ENCODE measurements at places on chromosomes 11 and 22.

DNA sequence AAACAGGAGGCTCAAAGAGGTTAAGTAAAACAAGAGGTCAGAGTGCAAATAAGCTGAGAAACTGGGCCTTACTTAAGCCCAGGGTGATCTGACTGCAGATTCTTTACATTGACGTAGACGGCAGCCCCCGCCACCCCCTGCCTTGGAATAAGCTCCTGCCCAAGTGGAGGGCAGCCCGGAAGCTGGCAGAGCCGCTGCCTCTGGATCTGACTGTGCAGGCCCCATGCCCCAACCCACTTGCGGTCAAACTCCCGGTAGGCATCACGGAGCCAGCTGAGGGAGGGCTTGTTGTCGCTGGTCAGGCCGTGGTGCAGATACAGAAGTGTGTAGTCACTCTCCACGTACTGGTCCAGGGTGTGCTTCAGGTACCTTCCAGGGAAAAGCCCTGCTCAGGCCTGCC is 18.6 kb downstream of the ARHGAP1 start:
- no peak for DNase-seq

DNA sequence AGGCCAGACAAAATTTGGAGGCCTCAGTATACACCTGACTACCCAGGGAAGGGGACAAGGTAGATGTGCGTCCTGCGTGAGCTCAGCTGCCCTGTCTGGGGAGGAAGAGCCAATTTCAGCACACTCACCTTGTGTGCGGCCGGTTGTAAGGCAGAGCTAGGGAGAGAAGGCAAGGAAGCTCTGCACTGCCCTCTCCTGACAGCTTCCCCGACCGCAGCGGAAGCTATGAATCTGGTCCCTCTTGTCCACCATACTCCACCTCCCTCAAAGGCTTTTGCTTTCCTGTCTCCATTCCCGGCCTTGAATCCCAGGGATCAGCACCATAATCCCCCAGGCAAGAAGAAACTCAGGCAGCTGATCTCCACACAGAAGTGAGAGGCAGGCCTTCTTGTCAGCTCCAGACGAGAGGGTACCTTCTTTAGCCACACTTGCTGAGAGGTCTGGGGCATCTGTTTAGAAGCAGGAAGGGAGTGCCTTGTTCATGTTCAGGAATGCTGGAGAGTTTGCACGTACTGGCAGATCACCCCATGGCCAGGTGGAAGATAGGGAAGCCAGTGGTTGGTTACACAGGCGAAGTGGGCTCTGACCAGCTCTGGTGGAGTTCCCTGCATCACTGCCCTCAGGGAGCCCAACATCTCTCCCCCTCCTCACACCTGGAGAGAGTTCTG is 62.5 kb downstream of the FEZ1 start:
- no peak for DNase-seq

DNA sequence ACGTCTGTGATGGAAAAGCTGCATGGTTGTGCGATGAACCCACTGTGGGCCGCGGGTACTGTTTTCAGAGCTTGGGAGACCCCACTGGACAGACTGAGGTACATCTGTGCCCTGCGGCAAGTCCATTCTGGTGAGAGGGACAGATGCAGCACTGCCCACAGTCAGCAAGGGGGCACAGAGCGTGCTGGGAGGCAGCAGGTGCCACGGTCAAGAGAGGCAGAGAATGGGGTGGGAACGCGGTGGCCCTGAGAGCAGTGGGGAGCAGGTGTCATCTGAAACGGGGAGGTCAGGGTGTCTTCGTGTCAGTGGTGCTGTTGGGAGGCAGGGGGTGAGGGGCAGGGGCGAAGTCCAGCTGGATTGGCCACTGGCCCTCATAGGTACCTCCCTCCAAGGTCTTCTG is 32.0 kb downstream of the TBC1D22A start:
- DNase-seq = no peak

DNA sequence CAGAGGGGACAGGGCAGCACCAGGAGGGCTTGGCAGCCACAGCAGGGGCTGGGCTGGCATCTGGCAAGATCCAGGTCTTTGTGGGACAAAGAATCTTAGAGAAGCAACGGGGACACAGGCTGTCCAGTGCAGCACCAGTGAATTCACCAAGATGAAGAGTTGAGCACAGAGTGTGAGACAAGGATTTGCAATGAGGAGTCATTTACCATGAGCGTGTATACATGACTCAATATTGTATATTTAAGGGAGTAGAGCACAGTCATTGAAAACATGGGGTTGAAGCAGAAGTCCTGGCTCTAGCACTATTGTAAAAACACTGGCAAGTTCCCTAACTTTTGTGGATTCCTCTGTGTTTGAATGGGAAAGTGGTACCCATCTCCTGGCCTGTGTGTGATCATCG is 3.5 kb downstream of the APOL1 start:
- no peak for DNase-seq

- DNase-seq = no peak
Observed at GRCh38 chr11:26842478-26843282, 120.8 kb upstream of the SLC5A12 start.

DNA sequence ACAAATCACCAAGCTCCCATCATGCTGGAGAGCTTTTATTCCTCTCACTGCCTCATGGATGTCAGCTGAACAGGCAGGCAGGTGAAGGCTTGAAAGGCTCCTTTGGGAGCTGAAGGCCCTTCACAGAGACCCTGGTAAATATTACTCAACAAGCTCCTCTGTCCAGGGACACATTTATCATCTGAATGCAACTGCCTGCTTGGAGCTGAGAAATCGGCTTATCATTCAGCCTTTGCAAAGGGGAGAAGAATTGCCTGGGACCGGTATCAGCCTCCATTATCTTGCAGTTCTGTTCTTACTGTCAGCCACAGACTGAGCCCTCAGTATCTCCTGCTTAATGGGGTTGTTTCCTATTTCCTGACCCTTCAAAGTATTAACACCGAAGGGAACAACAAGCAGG is 113.8 kb upstream of the PITPNB start:
- DNase-seq = no peak

DNA sequence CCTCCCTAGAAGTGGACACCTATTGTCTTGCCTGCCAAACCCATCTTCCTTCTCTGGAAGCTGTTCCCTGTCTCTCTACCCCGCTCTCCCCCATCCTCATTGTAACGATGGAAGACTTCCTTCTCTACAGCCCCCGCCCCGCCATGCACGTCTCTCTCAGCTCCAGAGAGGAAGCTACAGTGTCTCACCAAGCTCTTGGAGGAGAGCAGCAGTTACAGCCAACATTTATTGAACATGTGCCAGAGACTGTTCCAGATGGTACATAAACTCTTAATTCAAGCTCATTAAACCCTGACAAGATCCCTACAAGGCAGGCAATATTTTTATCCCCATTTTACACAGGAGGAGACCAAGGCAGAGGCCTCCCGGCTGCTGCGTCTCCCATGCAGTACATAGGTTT is 15.1 kb downstream of the MCHR1 start:
- DNase-seq = no peak

GRCh38 chr22:50526834-50527801 is 1.7 kb upstream of the SCO2 start:
- DNase-seq = no peak

GRCh38 chr11:44726283-44727113 is at the start of gene TSPAN18:
TSS of gene TSPAN18 (plus strand) at chr11:44726962. CDS start at chr11:44906417, 179,455 bp downstream.
- no peak for DNase-seq

- no peak for DNase-seq
Observed at GRCh38 chr11:61617515-61617914, 36.6 kb upstream of the SYT7 start.

DNA sequence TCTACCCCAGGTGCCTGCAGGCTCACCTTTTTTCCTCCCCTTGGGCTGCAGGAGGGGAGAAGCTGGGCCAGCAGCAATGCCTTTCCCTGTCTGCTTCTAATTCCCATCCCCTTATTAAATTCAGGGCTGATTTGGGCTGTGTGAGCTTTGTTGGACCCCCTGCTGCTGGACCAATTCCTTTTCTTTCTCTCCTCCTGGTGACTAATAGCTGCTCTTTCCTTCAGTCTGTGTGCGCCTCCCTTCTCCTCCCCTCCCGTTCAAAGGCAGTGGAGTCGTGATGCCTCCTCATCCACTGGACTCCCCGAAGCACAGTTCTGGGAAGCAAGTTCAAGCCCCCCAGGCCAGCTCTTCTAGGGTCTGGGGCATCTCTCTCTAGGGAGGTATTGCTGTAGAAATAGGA is 567.9 kb upstream of the CADM1 start:
- no peak for DNase-seq

DNA sequence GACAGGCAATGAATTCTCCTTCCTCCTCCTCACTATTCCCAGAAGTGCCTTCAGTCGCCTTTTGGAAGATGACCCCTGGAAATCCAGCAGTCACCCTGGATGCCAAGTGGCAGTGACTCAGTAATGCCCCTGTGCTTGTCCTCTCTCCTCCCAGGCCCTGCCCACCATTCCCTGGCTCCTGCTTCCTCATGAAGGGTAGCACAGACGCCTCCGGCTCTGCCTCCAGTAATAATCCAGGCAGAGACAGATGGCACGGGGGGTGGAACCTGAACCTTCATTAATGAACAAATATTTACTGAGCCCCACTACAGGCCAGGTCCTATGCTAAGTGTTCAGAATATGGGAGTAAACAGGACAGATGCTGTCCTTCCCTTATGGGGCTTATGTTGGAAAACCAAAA is 23.2 kb downstream of the SYT13 start:
- no peak for DNase-seq

DNA sequence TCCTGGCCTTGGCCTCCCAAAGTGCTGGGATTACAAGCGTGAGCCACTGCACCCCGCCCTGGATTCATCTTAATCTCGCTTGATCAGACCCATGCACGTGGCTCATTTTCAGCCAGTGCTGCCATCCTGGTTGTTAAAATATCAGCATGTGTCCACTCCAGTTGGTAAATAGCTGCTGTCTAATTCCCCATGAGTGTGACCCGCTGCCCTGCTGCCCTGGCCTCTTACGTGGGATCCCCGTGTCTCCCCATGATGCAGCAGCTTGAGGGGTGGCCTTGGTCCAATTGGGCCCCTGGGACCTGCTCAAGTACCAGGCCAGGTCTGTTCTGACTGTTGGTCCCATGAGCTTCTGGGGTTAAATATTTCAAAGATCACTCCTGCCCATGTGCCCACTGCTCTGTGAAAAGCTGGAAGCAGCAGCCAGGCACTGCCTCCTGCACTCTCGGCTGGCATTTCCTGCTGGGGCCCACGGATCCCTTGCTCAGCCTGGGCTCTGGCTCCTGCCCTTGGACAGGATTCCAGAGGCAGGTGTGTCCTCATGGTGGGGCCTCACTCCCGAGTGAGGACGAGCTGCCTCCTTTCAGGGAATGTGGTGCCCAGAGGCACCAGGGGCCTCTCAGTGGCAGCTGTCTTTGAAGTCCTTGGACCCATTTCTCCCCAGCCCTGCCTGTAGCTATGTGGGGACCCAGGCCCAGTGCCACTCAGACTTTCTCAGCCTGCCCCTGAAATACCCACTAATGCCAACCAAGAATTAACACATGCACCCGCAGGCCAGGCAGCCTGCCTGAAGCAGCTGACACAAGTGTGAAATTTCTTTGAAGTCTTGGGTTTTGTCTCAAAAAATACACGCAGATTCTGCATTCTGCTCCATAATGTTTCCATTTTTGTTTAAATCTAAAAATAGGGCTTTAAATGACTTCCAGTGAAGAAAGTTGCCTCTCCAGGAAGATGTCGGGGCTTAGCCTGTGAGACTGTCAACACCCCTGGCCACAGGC is 38.1 kb upstream of the PRDM11 start:
- no peak for DNase-seq

- no peak for DNase-seq
Observed at GRCh38 chr22:44380756-44381486, 68.2 kb upstream of the SHISAL1 start.

GRCh38 chr11:78164471-78164870 is 24.0 kb downstream of the KCTD21 start:
- no peak for DNase-seq

- DNase-seq = no peak
Observed at GRCh38 chr11:2480874-2481220, 36.0 kb downstream of the KCNQ1 start.

DNA sequence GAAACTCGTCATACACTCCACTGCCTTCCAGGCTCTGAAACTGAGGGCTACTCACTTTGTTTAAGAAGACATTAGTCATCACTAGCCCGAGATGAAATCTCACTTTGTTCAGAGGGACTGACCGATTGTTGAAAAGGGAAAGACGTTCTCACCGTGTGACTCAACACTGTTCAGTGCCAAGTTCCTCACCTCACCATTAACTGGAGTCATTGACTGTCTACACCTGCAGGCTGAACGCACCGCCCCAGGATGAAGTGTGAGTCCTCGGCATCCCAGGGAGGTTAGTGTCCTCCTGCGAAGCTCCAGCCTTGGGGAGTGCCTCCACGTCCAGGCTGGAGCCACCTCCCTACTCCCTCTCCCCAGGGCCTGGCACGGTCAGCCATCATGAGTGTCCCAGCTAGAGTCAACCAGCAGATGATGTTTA is 30.4 kb downstream of the FADD start:
- no peak for DNase-seq

DNA sequence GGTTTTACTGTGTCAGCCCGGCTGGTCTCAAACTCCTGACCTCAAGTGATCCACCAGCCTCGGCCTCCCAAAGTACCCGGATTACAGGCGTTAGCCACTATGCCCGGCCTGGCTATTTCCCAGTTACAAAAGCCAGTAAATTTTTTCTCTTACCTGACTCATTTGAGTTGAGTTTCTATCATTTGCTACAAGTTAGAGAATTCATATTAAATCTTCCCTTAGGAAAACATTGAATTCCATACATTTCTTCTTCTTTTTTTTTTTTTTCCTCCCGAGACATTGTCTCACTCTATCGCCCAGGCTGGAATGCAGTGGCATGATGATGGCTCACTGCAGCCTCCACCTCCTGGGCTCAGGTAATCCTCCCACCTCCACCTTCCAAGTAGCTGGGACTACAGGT is 26.0 kb downstream of the CHEK2 start:
- DNase-seq = no peak

DNA sequence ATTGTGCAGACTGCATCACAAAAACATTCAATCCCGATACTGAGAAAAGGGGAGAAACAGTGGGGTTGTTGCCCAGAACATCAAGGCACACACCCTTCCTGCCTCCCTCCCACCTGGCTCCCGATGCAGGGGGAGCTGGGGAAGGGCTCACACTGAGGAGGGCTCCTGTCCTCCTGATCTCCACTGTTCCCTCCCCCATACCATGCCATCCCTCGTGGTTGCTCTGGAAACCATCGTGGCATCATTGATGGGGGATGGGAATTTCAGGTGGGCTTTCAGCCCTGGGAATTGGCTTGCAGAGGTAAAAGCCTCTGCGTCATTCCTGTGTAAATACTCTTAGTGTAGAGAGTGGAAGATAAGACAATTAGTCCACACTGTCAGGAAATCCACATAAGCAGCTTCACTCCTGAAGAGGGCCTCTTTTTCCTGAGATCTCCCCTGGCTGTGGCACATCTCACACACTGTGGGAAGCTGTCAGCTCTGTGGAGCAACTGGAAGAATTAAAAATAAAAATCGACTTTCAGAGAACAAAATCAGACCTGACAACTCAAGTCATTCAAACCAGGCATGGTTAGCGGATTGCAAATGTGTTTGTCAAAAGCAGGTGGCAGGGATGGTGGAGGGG is 176.0 kb downstream of the CHST1 start:
- DNase-seq = no peak

DNA sequence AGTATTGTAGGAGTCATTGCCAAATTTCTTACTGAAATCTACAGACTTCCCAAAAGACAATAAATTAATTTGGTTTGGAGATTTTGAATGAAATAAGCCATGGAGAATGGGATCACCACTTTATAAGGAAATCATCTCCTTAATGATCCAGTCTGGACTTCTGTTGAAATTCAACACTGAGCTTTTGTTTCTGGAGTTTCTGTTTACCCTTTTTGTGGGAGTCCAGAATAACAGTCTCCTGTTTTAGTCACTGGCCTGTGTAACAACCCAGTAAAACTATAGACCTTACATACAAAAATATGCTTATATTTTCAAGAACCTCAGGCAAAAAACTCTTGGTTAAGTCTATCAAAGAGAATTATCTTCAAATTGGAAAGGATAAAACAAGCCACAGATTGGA is 321.7 kb upstream of the PLET1 start:
- no peak for DNase-seq

GRCh38 chr11:46362156-46363030 is 15.1 kb downstream of the DGKZ start:
- DNase-seq = no peak
